Heart left ventricle (tissue), 16 donors: ENCODE measurements at places on chromosomes 3 and 15.

GRCh38 chr15:67240235-67241131, 14.0 kb downstream of the AAGAB start:
- no peak for DNase-seq

DNA sequence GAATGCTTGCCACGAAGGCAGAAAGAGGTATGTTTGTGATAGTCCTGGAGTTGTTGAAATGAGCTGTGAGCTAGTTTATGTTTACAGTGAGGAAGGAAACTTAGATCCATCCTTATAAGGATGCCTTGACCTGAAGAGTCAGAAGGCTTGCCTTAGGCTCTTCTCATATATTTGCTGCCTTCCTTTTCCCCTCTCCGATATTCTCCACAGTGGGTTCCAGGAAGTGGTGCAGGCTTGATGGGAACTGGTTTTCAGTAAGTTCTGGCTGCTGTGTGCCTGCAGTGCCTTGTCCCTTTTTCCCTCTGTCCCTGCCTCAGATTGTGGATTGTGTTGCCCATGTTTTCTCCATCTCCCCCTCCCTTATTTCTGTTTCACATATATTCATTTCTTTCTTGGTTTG, 287.3 kb upstream of the UBE2E1 start:
- no peak for DNase-seq

DNA sequence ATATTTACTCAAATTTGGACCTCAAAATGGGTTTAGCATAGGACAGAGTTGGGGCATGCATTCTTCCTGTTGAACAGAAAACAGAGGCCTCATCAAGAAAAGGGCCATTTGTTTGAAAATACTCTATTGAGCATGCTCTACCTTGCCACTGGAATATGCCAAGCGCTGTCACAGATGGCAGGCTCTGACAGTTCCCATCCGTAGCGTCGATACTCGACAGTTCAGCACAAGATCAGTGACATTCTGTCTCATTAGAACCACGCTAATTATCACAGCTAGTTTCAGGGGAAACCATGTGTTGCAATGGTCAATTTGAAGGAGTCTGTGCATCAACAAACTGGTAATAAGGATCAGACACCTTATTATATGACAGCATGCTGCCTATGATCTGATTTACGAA, 54.5 kb downstream of the SATB1 start:
- no peak for DNase-seq

DNA sequence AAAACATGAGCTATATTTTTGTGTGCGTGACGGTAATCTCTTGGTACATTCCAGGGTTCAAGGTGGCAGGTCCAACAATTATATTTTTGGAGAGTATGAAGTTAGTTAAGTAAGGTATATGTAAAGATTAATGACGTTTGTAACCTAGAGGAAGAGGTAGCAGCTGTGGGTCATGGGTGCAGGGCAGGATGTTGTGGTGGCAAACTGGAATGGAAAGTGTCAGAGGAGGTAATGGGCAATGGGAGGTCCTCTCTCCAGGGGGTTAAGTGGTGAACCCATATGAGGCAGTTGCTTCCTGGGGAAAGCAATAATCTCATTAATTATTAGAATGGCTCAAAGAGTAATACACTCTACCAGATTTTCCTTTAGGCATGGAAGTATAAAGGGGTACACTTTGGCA, 1.0 kb upstream of the CD200R1L start:
- DNase-seq: no peak

DNA sequence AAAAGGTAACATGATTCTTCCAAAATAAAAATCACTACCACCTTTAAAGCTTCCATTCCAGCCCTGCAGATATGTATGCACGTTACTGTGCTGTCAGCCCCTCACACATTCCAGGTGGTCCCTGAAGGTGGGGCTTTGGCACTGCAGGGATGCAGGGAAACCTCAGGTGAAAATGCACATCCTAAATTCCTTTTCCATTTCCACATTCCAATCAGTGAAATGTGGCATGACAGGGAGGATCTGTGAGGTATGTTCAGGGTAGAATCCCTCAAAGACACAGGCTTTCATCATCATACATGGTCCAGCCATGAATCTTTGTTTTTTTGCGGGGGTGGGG, 45.3 kb downstream of the CCR4 start:
- no peak for DNase-seq

DNA sequence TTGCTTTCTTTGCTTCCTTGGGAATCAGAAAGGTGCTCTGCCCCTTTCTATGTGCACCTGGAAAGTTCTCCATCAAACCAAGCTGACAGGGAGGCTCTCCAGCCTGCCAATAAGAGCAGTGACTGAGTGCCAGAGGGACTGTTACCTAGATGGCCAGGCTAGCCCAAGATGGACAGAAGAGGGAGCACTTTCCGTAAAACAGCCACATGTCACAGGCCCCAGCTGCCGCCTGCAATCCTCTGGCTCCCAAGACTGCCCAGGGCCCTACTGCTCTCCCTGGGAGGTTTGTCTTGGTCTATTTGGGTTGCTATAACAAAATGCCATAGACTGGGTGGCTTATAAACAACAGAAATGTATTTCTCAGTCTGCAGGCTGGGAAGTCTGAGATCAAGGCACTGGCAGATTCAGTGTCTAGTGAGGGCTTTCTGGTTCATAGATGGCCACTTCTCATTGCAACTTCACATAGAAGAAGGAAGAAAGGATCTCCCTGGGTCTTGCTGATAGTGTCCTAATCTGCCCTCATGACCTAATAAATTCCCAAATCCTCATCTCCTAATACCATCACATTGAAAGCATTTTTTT, 72.3 kb downstream of the TAMM41 start:
- no peak for DNase-seq
